ENCODE measurements at places on chromosomes 7 and 10.
A peak's percentile ranks its signal among the peaks of the same experiment; 100 is the strongest.

- DNase-seq = no peak
These were observed 12.3 kb downstream of the ESYT2 start for GRCh38 chr7:158816995-158817394.

DNA sequence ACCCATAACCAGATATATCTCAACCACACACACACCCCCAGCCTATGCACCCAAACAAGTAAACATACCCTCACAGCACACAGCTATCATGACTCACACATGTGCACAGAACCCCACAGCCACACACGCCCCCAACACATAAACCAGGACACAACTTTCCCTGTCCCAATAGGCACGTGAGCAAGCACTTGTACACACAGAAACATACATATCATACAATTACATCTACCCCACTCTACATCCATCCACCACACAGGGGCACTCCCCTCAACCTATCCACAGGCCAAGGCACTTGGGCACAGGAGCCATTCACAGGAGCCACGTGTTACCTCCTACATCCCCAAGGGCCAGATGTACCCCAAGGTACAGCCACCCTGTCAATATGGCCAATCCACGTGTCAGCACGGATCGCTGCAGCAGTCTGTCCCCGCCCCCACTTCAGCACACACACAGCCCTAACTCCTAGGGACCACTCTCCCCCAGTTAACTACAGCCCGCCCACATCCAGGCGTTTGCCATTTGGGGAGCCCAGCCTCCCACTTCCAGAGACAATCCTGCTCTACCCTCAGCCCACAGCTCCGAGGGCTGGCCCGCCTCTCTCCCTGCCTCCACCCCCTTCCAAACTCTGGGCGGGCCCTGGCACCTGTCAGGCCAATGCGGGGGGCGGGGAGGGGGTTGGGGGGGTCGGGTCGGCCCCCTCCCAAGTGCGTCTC lies 163.5 kb downstream of the SH3PXD2A start:
- no peak for DNase-seq

GRCh38 chr10:132036153-132036886 lies 29.4 kb upstream of the JAKMIP3 start:
- no peak for DNase-seq

- no peak for DNase-seq
These were observed 35.5 kb downstream of the RAB19 start for GRCh38 chr7:140439359-140439758.

DNA sequence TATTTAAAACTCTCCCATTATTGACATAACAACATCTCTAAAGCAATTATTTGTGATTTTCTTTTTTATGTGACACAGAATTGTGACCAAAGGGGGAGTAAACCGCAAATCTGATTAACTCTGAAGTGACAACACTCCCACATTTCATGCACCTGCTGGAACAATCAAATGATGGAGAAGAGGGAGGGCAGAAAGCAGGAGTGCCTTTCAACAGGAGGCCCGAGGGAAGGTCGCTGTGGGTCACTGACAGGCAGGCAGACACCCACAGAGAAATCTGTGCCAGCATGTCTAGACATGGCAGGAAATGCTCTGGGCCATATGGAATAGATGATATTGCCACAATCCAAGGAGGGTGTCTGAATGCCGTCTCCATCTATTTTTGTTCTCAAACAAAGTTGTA lies 247.3 kb downstream of the DOCK4 start:
- no peak for DNase-seq

- peak; percentile 60 for DNase-seq
These were observed 608 bp downstream of the ACHE start for GRCh38 chr7:100894860-100895700.

DNA sequence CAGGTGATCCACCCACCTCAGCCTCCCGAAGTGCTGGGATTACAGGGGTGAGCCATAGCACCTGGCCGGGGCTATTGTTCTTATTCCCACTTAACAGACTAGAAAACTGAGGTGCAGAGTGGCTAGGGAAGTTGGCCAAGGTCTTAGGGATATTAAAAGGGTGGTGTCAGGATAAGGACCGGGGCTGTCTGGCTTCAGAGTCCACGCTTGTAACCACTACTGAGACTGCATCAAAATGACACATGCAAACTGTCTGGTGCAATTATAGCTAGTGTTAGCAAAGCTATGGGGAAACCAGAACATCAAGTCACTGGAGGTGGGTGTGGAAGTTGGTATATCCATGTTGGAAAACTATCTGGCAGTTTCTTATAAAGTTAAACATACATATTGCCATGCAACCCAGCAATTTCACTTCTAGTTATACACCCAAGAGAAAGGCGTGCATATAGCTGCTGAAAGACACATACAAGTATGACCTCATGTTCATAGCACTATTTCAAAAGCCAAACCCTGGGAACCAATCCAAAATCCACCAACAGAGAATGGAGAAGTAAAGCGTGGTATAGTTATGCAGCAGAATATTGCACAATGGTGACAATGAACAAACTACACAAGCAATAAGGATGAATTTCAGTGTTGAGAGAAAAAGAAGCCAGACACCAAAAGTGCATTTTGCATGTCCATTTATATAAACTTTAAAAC lies 33.9 kb upstream of the EEPD1 start:
- no peak for DNase-seq

- no peak for DNase-seq
These were observed 27.3 kb upstream of the PLXDC2 start for GRCh38 chr10:19788902-19789301.

DNA sequence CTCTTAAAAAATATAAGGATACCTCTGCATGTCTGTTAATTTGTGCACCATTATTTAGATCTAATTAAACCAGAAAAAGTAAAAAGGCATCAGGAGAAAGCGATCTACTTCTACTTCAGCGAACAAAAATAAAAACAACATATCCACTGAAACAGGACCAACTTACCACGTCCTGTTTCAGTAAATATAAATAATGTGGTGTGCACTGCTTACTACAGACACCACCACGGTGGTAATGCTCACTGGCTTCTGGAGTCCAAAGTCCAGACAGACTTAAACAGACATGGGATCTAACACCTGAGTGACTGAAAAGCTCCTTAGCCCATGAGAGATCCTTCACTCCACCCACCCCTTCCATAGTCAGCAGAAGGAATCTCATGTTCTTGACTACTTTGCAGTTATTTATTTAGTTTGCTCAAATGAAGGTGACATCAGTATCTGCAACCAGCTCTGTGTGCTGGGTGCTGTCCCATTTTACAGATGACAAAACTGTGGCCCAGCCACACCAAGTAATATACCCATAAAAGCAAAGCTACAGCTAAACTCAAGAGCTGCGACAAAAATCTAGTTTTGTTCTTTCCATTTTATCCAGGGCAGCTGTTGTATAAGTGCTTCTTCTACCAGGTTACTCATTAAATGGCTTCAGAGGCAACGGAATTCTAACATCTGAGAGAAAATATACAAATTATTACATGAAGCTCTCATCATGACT lies 62.1 kb upstream of the NCAPG2 start:
- DNase-seq = no peak

DNA sequence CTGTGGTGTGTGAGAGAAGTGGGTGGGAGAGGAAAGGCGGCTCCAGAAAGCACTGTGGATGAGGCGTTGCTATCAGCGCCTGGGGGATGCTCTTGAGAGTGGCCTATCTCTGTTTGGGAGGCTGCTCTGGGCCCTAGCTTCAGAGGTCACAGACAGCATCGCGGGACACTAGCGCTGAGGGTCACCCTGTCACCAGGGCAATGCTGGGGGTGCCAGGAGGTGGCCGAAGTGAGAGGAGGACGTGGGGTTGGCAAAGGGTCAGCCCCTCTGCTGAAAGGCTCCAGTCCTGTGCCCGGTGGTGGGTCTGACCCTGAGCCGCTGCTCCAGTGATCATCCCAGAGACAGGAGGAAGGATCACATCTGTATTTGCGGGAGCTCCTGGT lies 3.0 kb upstream of the TACR2 start:
- DNase-seq = no peak

- DNase-seq = no peak
These were observed 112.2 kb downstream of the MYL10 start for GRCh38 chr7:101516851-101517250.

DNA sequence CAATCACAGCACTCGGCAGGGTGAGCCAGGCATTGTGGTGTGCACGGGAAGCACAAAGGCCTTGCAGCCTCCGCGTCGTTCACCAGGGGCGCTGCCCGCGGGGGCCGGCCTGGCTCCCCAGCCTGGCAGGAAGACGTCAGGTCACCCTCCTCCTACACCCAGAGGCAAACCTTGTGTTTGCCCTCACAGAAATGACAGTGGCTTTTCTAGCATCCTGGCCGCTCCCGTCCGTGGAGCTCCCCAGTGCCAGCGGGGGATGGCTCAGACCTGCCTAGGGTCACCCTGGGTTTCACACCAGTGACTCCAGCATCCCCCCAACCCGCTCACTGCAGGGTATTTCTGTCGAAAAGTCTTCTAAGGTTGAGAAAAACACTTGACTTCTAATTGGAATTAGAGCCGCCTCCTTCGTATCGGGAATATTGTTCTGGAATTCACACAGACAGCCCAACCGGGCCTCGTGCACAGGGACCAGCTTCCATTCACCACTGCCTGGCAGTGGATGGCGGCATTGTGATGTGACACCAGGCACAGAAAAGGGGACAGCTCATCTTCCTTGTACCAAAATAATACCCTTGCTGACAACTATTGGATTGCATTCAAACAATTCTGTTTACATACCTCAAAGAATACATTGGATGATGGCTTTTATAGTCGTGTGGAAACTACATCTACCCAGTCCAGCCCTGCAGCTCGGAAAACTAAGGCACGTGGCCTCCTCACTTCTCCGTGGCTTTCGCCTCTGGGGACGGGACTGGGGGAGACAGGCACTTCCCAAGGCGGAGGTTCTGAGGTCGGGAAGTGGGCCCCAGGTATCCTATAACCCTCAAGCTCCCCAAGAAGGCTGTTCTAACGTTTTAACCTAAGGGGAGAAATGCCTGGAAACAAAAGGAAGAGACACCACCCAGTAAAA lies 109.0 kb downstream of the EBF3 start:
- no peak for DNase-seq

DNA sequence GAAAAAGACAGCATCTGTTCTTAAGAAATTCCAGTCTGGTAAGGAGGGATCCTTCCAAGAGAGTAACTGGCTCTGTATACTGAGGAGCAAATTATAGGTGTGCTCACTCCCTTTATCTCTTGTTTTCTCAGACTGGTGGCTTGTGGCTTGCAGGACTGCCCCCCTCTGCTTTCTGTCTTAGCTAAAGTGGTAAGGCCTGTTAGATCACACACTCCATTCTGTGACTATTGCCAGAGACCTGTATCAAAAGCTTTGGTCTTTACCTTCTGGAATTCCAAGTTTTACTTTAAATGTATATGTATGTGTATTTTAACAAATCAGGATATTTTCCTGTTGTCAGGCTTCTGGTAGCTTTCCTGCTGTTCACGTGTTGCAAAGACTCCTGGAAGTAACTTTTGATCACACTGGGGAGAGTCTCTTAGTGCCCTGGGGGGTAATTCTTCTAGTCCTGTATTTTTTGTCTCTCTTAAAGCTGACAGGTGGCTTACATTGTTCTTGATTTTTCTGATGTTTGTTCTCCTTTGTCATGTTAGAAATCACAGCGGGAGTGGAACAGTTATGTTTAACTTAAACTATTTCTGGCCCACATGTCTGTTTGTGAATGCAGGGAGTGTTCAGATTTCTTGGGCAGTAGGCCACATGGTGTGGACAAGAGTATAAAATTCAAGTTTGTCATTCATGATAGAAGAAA lies 99.0 kb downstream of the PLPP4 start:
- no peak for DNase-seq

DNA sequence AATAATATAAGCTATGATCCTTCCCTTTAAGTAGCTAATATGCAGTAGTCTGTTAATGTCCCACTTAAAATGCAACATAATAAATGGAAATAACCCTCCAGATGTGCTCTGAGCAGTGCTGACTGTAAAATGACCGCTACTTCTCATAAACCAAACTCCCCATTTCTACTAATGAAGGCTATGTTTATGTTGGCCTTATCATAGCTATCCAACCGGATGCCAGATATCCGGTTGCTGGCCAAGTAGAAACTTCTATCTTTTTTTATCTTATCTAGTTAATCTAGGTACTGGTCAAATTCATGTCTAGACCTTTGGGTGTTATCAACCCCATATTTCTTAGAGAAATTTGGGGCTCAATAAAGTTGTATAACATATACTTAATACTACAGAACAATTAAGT lies 56.6 kb downstream of the CHRM2 start:
- no peak for DNase-seq

DNA sequence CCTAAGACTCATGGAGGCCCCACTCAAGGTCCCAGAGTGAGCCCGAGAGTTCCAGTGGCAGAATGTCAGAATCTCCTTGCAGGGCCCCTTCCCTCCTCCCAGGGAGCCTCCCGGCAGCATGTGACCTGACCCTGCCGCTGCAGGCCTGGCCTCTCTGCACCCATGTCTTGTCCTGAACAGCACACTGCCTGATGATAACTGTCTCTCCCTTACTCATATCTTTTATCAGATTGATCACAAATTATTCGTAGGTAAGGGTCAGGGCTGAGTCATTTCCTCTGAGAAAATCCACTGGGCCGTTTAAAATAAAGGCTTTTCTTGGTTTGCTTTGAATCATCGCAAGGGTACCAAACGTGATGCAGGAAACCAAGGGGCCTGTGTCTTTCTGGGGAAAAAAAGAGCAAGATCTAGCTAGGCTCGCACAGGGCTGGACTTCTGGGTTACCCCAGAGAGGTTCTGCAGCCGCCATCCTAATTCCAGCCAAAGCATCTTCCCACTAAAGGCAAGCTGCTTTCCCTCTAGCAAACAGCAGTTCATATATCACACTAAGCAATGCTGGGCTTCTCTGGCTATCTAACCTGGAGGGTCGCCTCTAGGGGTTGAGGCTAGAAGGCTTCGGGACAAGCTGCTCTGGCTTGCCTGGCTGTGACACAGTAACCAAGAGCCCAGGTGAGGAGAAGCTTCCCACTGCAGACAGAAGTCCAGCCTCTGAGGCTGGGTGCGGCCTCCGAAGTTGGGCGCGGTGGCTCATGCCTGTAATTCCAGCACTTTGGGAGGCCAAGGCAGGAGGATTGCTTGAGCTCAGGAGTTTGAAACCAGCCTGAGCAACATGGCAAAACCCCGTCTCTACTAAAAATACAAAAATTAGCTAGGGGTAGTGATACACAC lies 104.9 kb downstream of the SPDYE5 start:
- DNase-seq = no peak
